ENCODE measurements at places on chromosomes 3 and 15.
A peak's percentile ranks its signal among the peaks of the same experiment; 100 is the strongest.

- no peak for DNase-seq
Measured at GRCh38 chr15:68330901-68331300, 53.4 kb downstream of the FEM1B start.

DNA sequence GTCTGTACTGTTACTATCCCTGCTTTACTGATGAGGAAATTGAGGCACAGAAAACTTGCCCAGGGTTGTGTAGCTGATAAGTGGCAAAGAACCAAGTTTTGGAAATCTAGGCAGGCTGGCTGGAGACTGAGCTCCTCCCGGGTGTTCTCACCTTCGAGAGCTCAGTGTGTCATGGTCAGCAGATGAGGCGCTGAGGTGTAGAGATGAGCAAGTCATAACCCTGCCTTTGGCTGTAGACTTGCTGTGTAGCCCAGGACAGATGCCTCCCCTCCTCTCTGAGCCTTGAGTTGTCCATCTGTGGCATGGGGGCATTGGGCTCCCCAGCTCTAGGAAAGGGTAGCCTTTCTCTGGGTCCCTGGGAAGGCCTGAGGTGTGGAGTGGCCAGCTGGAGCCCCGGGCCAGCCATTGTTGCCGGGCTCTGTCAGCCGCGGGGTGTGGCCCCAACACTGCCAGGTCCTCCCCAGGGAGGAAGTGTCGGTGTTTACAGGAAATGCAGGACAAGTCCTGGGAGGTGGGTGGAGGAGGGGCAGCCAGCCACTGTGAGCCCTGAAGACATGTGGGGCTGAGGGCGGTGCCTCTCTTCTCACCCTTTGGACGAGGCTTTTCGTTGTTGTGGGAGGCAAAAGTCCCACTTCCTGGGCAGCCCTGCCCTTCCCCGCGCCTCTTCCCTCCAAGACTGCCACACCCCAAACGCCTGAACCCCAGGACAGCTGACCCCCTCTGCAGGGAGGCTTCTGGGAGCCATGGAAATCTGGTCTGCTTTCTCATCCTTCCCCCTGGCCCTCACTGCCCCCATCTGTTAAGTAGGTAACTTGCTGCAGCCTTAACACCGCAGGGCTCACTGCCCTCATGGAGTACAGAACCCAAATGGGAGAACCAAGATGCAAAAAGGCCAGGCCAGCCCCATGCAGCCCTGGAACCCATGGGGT, 29.1 kb downstream of the FGD5 start:
- DNase-seq = no peak

DNA sequence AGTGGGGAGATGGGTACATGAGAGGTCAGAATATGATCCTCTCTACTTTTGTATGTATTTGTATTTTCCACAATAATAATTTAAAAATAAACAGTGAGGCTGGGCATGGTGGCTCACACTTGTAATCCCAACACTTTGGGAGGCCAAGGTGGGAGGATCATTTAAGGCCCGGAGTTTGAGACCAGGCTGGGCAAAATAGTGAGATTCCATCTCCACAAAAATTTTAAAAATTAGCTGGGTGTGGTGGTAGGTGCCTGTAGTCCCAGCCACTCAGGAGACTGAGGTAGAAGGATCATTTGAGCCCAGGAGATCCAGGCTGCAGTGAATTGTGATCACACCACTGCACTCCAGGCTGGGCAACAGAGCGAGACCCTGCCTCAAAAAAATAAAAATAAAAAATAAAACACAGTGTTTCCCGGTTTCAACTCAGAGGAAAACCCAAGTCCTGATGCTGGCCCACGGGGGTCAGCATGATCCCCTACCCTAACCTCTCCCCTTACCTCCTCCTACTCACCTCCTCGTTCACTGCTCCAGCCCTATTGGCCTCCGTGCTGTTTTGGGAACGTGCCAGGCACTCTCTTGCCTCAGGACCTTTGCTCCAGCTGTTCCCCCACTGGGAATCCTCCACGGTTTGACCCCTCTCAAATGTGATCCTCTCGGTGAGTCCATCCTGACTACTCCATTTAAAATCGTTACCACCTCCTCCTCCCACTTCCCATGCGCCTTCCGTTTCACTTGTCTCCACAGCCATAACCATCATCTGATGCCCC, 2.9 kb upstream of the KLHL40 start:
- DNase-seq = no peak

DNA sequence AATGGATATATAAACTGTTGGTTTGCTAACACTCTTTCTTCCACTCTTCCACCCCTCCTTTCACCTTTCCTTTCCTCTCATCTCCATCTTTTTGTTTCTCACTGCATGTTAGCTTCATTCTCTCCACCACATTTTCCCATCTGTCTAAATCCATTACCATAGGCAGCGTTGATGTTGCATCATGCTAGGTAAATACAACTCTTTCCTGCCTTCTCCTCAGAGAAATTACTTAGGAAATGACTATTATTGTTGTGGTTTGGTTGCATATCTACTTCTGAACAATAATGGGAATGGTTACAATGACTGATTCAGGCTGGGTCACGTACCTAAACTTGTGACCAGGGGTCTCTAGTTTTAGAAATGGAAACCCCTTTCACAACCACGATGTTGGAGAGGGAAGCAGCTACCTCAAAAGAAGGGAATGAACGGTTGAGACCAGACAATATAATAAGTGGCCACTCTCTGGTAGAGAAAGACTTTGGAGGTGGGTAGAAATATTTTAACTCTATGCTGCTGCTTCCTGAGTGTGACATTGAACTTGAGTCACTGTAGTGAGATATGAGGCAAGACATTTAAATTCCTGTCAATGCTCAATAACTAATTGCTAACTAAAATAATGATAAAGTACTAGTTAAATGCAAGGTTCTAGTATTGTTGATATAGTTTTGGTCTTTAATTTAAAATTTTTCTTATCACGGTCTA, 314.1 kb upstream of the TGFBR2 start:
- no peak for DNase-seq

DNA sequence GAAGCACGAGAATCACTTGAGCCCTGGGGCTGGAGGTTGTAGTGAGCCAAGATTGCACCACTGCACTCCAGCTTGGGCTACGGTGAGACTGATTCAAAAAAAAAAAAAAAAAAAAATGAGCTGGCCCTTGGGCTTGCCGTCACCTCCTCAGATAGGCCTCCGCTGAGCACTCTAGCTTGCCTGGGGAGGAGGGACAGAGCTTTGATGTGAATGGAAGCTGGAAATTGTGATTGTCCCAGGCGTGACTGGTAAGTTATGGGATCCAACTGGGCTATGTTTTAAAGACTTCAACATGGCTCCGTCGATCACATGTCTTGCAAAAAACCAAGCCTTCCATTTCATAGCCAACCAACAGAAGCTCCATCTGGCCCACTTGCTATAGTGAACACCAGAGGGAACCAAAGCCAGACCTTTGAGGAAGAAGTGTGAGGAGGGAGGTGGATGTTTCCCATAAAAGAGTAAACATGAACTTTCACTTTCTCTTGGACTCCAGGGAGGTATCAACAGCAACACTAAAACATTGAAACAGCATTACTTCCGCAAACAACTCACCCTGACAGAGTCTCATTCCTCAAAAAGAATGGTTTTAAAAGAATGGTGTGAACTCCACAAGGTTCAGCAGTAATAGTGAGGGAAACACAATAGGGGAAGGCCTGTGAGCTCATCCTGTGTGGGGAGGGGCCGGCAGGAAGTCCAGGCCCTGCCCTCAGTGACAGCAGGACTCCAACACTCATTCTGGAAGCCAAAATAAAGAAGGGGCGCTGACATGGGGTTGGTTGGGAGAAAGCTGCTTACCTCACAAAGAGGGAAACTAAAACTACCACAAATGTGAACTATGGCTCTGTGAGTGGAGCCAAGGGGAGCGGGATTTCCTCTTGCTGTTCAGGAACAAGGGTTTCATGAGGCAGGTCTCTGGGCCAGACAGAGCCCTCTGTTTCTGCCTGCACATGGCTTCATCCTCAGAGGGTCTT, 59.2 kb upstream of the IL12A start:
- no peak for DNase-seq

DNA sequence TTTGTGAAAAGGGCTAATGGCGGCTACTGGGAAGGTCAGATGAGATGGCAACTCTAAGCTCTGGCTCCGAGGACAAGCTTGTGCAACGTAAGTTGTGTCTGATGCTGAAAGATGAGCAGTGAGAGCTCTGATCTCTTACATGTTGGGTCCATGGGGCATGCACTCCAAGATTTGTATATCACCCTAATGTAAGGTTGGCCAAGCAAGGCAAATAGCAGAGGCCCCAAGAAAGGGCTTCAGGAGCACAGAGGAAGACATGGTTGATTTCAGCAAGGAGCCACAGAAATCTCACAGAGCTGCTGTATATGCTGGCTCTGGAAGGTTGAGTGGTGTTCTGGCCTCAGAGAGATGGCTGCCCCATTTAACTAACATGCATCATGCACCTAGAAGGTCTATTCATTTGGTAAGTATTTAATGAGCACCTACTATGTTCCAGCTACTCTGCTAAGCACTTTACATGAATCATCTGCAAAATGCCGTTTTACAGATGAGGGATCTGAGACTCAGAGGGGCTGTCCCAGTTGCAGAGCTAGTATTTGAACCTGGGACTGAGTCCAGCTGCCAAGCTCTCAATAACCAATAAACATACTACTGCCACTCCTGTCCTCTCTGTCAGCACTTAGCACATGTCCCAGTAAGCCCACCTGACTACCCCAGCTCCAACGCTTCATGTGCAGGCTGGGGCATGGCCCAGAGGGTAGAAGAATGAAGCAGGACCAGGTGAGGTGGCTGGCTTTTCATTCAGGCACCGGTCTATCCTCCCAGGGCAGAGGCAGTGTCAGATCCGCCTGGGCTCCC, 27.8 kb upstream of the ATP2B2 start:
- DNase-seq = peak; percentile 9
